ENCODE measurements at places on chromosomes 16 and 17.

DNA sequence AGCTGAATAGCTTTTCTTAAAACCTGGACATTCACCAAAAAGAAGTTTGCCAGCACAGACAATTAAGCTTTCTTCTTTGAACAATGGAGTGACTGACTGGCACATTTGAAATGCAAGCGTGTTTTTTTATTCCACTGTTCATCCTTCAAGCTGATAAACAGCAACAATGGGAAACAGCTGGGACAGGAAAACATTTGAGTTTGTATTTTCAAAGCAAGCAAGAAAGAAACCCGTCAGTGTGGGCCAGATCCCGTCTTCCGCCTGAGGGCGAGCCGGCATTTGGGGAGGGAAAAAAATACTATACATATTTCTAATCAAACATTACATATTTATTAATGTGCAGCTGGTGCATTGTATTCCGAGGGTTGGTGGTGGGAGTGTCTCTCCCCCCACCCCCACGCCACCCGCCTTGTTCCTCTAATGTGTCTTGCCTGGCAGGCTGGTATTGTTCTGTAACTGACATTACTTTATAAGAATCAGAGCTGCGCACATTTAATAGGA lies 94.3 kb downstream of the CYLD start:
- DNase-seq, result no peak

DNA sequence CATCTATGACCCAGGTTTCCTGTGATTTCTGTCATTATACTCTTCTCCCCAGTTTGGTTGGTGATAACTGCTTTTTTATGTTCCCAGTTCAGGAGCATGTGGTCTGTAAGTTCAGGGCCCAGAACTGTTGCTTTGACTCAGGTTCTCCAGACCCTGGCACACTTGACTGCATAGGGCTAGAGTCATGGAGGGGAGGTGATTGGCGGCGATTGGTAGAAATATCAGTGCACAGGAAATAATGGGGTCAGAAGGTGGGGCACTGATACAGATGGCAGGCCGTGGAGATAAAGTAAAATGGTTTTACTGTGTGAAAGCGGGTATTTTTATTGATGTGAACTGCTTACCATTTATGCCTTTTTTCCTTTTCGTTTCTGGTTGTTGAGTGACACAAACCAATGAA lies 28.7 kb downstream of the TAC4 start:
- DNase-seq, result no peak

DNA sequence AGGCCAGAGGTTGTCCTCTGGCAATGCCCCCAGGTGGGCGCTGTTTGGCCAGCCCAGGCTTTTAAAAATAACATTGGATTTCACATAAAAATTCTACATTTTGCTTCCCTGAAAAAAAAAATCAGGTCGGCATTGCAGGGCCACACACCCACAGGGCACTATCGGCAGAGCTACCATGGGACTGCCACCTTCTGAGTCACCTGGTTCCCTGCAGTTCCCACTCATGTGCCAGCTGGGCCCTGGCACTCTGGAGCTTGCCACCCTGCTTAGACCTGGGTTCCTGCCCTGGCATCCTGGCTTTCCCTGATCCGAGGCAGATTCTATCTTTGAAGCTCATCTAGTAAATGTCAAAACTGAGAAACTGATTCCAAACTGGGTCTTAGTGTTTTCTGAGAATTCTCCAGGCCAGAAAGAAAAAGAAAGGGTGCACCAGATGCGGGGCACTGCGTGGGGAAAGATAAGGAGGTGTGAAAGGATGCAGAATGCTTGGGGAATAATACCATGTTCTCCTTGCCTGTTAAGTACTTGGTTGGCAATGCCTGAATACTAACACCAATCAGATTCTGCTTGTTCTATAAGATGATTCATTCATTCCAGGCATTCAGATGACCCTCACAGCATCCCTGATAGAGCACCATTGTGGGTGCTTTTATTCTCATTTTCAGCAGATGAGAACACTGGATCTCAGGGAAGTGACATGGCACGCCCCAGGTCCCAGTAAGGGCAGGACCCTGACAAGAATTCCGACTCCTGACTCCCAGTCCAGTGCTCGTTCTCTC lies 51.8 kb downstream of the RAI1 start:
- DNase-seq, result peak; percentile 83

GRCh38 chr17:62680541-62681052 lies 53.1 kb downstream of the MRC2 start:
- DNase-seq, result no peak
